Neural crest cell (in vitro differentiated cells): ENCODE measurements at places on chromosomes 3 and 15. TPM values are rescaled to one million over a fixed set of nuclear protein-coding genes. Genes with fewer than 3 reads are reported as not detected.
A peak's percentile ranks its signal among the peaks of the same experiment; 100 is the strongest.

DNA sequence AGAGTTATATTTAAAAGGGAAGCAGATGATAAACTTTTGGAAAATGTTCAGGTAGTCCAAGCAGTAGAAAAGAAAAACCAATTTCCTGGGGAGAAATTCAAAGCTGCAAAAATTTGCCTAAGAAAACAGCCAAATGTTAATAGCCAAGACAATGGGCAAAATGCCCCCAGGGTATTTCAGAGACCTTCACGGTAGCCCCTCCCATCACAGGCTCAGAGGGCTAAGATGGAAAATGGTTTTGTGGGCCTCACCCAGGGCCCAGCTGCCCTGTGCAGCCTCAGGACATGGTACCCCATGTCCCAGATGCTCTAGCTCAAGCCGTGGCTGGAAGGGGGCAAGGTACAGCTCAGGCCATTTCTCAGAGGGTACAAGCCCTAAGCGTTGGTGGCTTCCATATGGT lies 391.0 kb downstream of the ZIC4 start:
- DNase-seq, result no peak

- DNase-seq, result no peak
Observed at GRCh38 chr3:145785668-145786067, 375.3 kb downstream of the PLOD2 start.

Gene CMTM7
- total RNA-seq, result 37.4 and 38.0 TPM in 2 replicates

DNA sequence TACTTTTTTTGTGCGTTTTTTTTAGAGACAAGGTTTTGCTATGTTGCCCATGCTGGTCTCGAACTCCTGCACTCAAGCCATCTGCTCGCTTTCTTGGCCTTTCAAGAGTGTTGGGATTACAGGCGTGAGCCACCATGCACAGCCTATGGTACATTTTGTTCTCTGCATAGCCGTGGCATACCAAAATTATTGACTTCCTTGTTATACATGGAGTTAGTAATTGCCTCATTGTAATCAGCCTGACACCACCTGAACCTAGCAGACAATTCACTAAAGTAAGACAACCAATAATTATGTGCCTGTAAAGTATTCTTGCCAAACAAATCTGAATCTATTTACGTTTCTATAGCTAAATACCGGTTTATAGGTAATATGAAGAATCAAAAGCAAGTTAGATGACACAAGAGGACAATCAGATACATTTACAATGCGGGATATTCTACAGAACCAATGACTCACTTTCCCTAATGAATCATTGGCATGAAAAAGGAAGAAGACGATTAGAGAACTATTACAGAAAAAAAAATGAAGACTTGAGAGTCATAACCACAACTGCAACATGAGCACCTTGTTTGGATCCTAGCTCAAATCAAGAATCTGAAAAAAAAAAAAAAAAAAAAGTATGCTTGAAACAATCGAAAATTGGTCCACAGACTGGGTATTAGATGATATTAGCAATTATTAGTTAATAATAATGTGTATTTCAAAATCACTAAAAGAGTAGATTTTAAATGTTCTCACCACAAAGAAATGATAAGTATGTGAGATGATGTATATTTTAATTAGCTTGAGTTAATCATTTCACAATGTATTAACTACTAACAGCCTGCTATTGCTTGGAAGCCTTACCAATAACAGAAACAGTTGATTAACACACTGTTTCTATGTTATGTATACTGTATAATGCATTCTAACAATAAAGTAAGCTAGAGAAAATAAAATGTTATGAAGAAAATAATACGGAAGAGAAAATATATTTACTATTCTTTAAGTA lies 7.1 kb downstream of the GUCA1C start:
- no peak for DNase-seq

Gene CHRM5
- total RNA-seq, result not detected in 2 replicates

DNA sequence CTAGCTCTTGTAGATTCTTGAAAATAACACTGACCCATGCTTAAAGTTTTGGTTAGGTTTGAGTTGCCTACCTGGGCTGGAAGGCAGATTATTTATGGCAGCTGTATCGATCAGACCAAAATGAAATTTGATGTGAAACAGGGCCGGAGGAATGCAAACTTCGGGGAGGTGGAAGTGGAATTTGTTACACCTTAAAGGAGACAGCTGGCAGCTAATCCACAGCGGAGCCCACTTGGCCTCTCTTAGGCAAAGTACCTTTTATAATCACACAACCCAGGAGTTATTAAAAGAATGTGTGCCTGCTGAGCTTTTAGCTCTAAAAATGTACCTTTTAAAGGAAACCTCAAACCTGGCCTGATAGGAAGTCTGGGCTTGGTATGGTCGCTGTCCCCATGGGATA lies 250.9 kb upstream of the TPM1 start:
- DNase-seq, result no peak

Gene CCR5
- not detected in 2 replicates for total RNA-seq

DNA sequence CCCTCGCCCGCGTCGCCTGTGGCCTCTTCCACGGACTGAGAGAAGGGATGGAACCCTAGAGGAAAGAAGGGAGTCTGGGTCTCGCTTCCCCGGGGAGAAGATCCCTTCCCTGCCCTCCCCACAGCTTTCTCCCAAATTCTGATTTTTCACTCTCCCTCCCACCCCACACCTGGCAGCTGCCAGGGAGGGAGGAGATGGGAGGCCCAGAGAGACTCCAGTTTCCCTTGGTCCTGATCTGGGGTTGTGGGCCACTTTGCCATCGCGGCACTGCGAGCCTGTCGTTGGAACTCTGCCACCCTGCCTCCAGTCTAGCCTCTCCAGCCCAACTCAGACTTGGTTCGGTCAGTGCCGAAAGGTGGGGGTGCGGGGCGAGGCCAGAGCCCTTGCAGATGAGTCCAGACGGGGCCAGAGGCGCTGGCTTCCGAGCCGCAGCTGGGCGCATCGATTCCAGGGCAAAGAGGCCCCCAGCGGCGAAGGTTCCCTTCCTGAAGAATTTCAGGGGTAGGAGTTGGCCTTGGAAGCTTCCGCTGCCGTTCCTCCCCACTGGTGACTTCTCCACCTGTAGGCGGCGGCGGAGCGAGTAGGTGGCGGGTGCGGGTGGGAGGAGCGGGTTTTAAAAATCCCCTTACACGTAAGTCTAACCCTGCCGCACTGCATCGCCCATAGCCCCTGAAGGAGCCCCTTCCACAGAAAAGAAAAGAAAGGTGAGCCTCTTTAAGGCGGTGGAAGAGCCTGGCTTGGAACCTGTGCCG lies 5.2 kb downstream of the WNT5A start:
- DNase-seq, result peak; percentile 30

DNA sequence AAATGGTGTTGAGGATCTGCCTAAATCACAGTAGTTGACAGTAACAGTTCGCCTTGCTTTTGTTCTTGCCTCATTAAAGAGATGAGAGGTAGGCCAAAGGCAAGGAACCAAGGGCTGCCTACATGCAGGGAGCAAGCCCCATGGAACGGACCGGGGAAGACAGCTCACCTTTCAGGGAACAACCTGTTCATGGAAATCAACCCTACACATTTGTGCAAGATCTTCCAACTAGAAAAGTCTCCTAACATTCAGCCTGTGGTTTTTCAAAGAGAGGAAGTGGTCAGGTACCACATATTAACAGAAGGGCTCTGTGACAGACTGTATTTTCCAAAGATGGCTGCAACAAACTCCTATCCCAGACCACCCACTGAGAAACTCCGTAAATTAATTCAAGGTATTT lies 1031.8 kb upstream of the NR2F2 start:
- DNase-seq, result no peak

- DNase-seq, result no peak
Observed at GRCh38 chr3:110165370-110165743, 828.0 kb upstream of the DPPA4 start.

DNA sequence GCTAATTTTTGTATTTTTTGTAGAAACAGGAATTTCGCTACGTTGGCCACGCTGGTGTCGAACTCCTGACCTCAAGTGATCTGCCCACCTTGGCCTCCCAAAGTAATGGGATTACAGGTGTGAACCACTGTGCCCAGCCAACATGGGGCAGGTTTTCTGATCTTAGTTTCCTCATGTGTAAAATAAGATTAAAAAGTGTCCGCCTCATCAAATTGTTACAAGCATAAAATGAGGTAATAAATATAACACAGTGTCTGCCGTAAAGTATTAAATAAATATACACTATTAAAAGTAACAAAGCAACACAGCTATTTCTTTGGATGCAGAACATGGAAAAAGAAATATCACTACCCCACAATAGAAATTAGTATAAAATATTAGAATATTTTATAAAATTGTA lies 16.4 kb upstream of the COMMD2 start:
- no peak for DNase-seq

Gene GABRA5
- total RNA-seq, result 0.54 and 0.61 TPM in 2 replicates

- DNase-seq, result no peak
Observed at GRCh38 chr3:172155897-172156585, 116.7 kb downstream of the FNDC3B start.

DNA sequence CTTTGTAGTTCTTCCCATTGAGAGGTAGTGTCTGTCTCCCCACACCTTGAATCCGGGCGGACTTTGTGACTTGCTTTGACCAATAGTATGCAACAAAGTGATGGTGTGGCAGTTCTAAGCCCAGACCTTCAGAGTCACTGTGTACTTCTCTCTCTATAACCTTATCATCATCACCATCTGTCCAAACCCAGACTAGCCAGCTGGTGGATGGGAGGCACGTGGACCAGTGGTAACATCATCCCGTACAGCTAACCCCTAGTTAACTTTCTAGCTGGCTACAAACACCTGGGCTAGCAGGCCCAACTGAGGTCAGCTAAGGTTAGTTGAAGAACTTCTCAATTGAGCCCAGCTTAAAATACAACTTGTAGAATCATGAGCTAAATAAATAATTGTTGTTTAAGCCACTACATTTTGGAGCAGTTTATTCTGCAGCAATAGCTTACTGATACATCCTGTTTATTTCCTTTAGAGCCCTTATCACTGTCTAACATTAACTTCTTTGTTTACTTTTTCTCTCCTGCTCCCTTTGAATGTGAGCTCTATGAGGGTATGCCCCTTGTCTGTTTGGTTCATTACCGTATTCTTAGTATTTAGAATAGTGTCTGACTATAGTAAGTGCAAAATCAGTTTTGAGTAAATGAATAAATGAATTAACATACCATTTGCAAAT lies 11.5 kb upstream of the CCR9 start:
- DNase-seq, result no peak

GRCh38 chr3:183455089-183455488 lies 26.7 kb upstream of the MCF2L2 start:
- no peak for DNase-seq

DNA sequence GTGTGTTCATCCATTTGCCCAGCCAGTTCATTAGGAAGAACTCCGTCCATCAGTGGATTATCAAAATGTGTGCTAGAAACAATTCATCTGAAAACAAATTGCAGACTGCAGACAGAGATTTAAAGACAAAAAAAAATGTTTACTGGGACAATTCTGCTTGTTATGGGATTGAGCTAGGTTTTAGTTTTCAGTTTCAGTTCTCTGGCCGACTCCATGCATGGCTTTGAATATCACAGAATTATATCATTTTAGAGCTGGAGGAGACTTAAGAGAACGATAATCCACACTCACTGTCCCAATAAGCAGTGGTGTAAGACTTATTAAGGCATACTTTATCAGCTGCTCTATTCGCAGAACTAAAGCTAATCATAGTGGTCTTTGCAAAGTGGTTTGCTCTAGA lies 51.1 kb downstream of the TFG start:
- DNase-seq, result no peak

GRCh38 chr3:134666885-134667284 lies 16.1 kb upstream of the KY start:
- no peak for DNase-seq

Gene HRH1
- not detected in 2 replicates for total RNA-seq

Gene PIERCE2
- total RNA-seq, result 2.0 and 2.7 TPM in 2 replicates

Gene MESP2
- total RNA-seq, result 0.36 and 0.42 TPM in 2 replicates

GRCh38 chr15:23035964-23036566 lies 3.3 kb downstream of the TUBGCP5 start:
- DNase-seq, result peak; percentile 65

DNA sequence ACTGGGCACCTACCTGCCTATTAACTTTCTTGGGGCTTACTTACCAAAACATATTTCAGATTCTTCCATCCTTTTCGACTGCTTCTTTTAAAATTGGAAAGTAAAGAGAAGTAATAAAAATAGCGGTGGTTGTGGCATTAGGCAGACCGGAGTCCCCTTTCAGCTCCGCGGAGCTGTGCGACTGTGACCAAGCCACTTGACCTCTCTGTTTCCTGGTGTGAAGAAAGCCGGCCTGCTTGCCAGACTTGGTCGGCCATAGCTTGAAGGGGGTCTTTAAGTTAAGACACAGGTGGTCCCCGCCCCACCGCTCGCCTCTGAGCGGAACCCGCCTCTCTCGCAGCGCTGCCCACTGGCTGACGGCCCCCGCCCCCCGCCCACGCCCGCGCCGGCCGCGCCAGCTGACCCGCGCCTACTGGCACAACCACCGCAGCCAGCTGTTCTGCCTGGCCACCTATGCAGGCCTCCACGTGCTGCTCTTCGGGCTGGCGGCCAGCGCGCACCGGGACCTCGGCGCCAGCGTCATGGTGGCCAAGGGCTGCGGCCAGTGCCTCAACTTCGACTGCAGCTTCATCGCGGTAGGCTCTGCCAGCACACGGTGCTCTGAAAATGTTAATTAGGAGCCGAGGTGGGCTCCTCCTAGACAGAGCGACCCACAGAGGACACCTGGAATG lies 18.3 kb downstream of the NOX5 start:
- no peak for DNase-seq

GRCh38 chr3:16239780-16240179 lies 25.0 kb downstream of the DPH3 start:
- no peak for DNase-seq

Gene STX19
- not detected in 2 replicates for total RNA-seq

Gene CRABP1
- total RNA-seq, result 753 and 803 TPM in 2 replicates

Gene SCN5A
- 0.41 and 1.2 TPM in 2 replicates for total RNA-seq

Gene SAMD7
- not detected in 2 replicates for total RNA-seq

DNA sequence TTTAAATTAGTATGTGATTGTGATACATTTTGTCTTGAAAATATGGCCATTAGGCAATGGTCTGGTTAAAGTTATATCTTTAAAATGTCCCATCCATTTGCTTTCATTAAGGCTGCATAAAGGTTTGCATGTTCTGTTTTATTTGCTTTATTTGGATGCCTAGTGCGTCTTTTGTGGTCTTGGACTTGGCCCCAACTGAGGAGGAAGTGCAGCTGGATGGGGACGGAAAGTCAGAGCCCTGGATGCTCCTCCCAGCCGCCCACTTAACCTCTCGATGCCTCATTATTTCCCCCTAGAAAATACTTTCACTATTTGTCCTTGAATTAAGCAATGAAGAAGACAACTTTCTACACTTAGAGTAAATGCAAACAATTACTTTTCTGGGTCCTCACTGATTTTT lies 898.2 kb downstream of the MCTP2 start:
- no peak for DNase-seq

Gene GOLGA8M
- 0.40 and 0.82 TPM in 2 replicates for total RNA-seq

DNA sequence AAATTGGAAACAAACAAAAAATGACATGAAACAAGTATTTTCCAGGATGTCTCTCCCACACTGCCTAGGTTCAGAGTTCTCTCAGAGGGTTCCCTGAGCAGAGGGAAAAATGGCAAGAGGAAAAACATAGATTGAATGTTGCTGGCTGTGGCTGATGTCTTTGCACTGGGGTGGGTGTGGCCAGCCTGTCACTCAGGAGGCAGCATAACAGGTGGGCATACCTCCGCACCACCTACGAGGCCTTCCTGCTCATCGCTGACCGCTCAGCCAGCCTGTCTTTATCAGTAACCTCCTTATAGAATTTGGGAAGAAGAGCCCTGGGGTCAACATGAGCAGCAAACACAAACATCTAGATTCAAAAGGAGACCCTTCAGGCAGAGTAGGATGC lies 216.6 kb upstream of the UMPS start:
- DNase-seq, result no peak

Gene SLCO2A1
- 0.07 and 0.33 TPM in 2 replicates for total RNA-seq

GRCh38 chr3:13484851-13485590 lies 4.9 kb downstream of the HDAC11 start:
- DNase-seq, result no peak

GRCh38 chr3:182713743-182714517 lies 79.4 kb upstream of the ATP11B start:
- DNase-seq, result no peak
